Activated CD8-positive, alpha-beta memory T cell treated with anti-CD3 and anti-CD28 coated beads for 24 hours (primary cell): ENCODE measurements at places on chromosomes 1 and 21.

GRCh38 chr1:169890761-169891538 lies 2.7 kb downstream of the SCYL3 start:
- peak; percentile 63 for DNase-seq

DNA sequence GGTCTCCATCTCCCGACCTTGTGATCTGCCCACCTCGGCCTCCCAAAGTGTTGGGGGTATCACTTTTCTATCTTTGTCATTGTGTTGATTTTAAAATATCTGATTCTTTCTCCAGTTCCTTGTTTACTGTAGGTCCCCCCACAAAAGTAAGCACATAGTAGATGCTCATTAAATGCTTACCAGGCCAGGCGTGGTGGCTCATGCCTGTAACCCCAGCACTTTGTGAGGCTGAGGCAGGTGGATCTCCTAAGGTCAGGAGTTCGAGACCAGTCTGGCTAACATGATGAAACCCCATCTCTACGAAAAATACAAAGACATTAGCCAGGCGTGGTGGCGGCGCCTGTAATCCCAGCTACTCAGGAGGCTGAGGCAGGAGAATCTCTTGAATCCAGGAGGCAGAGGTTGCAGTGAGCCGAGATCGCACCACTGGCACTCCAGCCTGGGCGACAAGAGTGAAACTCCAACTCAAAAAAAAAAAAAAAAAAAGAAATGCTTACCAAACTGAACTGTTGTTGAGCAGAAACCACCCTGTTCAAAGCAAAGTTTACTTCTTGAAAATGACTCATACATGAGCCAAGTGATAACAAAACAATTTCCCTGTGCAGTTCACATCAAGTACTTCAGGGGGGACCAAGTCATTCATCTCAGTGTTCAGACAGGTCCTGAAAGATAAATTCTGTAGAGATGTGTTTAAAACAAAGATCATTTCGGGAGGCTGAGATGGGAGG lies 24.3 kb upstream of the NID1 start:
- DNase-seq, result no peak

DNA sequence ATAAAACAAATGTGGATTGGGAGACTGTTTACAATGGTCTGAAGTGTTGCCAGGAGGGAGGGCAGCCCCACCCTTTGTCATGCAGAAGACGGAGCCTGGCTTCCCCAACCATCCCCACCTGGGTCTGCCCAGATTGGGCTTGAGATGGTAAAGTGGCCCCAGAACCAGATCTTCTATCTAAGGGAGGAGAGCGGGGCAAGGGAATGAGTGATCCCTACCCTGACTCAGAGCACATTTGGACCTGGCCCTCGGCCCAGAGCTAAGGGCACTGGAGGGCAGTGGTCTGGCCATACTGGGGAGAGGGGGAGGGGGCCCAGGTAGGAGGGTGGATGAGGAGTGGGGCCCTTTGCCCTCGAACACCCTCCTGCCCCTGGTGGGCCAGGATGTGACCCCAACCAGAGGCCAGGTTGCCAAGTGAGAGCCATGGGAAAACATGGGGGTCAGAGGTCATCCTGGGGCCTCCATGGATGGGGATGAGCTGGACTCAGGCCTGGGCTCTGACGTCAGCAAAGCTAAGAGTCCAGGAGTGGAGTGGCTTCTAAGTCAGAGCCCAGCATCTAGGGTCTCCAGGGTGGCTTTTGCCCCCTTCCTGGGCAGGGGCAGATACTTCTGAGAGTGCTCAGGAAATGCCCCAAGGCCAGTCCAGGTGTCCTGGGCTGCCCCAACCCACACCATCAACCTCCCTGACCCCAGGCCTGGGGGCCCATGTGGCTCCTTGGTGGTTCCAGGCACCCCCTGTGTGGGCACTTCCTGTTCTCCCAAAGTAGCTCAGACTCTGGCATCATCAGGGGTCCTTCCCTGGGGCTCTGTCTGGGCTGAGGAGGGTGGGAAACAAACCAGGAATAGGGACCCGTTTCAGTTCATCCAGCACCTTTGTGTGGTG lies 1.6 kb upstream of the LEFTY1 start:
- no peak for DNase-seq

DNA sequence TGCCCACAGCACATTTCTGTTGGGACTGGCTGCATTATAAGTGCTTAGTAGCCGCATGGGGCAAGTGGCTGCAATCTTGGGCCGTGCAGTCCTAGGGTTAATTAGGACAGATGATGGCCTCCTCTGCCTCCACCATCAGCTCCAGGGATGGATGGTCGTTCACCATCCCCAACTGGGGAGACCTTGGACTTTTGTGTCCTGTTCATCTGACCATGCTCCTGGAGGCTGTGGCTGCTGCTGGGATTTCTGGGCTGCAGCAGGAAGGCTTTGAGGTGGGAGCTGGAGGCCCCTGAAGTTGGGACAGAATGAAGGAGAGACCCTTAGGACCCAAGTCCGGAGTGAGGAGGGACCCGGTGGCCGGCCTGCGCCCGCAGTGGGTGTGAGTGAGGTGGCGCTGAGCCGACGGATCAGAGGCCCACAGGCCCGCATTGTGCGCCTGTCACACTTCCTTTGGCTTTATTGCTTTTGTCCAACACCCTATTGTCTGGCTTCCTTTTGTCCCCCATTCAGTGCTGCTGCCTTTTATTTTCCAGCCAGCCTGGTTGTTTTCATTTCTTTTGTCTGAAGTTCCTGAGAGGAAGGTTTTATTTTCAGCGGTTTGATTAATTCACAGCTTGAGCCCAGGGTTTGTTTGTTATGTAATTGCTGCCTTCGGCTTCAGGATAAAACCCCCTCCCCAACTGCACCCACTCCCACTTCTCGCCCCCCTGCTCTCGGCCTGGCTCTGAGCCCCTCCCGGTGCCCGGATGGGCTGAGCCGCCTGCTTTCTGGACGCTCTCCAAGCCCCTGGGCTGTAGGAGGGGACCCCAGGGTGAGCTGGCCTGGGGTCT lies 35.6 kb downstream of the SOX13 start:
- no peak for DNase-seq

GRCh38 chr1:2158272-2158671 lies 36.3 kb downstream of the FAAP20 start:
- no peak for DNase-seq

DNA sequence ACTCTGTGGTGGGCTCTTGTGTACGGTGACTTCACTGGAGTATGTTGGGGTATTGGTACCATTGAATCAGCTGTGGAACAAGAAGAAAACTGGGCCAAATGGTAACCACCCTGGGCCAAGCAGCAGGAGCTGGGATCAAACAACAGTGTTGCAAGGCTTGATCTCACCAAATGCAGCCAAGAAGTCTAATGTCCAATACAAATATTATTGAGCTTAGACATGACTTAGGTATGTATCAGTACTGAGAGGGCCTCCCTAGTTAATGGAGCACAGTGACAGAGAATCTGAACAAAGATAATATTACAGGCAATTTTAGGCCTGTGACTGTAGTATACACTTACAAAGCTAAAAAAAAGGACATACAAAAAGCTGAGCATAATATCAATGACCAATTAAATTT lies 604.8 kb downstream of the PLA2G4A start:
- no peak for DNase-seq

- no peak for DNase-seq
Observed at GRCh38 chr1:239833723-239834122, 258.0 kb upstream of the FMN2 start.

DNA sequence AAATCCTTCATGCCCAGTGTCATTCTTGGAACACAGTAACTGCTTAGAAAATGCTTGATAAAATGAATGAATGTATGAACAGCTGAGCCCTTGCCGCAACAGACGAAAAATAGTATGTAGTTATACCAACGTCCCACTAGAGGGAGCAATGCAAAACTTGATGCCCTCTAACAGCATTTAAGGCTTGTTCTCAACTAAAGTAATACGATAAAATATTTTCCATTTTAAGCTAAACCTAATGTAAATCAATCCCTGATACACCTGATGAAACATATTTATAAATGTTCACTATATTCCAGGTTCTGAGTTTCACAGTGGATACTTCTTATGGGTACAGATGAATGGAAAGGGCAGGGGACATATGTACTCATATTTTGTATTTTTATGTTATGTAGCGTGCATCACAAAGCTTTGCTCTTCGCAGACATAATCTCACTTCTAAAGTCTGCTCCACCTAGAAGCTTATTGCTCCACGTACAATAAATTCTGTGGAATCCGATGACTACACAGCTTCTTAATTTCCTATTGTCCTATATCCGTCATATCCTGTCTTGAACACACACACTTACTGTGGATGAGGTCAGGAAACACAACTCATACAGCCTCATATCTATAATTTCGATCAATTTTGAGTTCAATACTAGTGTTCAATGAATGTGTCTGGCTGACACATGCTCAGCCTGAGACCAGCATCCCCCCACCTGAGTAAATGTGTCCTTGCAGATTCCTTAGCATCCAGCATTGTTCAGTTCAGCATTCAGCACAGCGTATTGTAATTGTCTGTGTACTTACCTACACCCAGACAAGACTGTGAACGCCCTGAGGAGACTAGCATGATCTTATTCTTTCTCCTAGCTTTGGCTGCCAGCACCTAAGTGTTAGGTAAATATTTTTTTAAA lies 4.4 kb upstream of the UTP25 start:
- DNase-seq, result no peak

- DNase-seq, result no peak
Observed at GRCh38 chr1:107640207-107640606, 324.8 kb downstream of the VAV3 start.

DNA sequence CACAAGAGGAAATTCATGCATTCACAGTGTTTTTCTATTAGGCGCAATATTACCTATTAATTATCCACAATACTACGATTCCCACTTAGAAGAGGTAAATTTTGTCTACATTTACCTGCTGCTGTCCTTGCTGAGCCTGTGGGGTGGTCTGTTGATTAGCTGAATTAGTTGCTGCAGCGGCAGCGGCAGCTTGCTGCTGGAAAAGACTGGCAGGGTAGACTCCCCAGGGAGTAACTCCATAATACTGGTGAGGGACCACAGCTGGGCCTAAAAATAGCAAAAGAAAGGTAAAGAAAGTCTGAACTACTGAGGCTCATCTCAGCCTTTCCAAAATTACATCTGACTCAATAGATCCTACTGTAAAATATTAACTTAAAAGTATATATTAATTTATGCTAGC lies 66.0 kb upstream of the SDC3 start:
- DNase-seq, result no peak

- peak; percentile 33 for DNase-seq
Observed at GRCh38 chr1:54109129-54110090, 43.4 kb downstream of the CDCP2 start.

- DNase-seq, result no peak
Observed at GRCh38 chr1:25195835-25196234, 36.5 kb downstream of the SYF2 start.

DNA sequence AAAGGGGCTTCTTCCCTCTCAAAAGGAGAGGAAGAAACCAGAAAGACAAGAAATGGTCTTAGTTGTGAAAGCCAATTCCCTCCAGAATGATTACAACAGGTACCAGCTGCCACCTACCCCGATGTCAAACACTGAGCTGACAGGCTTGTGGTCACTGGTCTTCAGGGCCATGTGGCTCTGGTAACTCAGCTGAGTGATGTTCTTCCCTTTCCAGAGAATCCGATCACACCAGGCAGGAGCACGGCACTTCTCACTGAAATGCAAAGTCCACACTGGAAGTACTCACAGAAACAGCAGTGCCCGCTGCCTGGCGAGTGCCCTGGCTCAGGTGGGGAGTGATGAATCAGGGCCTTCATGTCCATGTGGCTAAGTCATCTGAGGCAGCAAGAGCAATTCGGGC lies 18.7 kb upstream of the MTF1 start:
- no peak for DNase-seq

DNA sequence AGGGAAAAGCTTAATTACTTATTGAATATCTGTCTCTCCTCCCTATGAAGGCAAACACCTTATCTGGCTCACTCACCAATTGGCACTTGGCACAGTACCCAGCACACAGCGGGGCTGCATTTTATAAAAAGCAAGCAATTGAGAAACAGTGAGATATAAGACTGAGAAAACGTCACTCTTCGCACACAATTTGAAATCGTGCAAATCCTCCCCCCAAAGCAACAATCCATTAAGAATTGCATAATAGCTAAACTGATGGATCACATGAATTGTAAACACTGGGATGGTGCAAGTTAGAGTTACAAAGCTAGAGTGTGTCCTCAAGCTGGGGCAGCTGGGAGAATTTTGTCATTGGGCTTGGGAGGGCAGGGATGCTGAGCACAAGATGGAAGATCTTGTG lies 27.1 kb downstream of the PRDX6 start:
- no peak for DNase-seq

GRCh38 chr1:33661811-33662454 lies 189.5 kb downstream of the ZSCAN20 start:
- no peak for DNase-seq
